ENCODE measurements at places on chromosomes 4 and X.

GRCh38 chr4:110793890-110794554 lies 171.1 kb upstream of the PITX2 start:
- DNase-seq: no peak

- DNase-seq: no peak
Measured at GRCh38 chr4:145818011-145818410, 120.6 kb downstream of the ZNF827 start.

DNA sequence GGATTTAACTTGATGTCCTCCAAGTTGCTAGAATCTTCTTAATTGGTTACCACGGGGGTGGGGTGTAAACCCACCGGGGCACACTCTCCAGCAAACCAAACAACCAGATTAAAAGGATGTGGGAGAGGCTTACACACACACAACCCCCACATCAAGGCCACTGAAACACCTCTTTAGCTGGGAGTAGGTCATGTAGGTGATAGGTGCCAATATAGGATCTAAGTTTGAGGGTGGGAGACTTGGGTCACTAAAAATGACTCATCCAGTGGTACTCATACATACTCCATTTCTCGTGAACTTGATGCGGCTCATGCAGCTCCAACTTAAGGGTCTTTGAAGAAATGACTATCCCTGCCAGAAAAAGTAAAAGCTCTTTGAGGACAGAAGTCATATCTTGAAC lies 20.5 kb upstream of the CD40LG start:
- DNase-seq: no peak

DNA sequence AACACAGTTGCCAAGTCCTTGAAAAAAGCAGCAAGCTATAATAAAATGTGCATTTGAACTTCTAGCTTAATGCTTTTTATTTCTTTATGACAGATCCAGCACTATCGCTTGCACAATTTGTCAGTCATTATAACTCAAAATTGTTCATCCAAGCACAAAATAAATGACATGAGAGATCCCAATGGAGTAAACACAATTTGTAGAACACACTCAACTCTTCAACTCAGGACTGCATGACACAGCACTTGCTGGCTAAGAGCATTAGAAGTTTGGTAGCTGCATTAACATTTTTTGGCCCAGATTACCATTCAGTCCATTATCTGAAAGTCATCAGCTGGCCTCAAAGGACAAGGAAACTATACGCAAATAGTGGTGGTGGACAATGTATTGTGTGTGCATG lies 530.1 kb downstream of the INPP4B start:
- DNase-seq: no peak

DNA sequence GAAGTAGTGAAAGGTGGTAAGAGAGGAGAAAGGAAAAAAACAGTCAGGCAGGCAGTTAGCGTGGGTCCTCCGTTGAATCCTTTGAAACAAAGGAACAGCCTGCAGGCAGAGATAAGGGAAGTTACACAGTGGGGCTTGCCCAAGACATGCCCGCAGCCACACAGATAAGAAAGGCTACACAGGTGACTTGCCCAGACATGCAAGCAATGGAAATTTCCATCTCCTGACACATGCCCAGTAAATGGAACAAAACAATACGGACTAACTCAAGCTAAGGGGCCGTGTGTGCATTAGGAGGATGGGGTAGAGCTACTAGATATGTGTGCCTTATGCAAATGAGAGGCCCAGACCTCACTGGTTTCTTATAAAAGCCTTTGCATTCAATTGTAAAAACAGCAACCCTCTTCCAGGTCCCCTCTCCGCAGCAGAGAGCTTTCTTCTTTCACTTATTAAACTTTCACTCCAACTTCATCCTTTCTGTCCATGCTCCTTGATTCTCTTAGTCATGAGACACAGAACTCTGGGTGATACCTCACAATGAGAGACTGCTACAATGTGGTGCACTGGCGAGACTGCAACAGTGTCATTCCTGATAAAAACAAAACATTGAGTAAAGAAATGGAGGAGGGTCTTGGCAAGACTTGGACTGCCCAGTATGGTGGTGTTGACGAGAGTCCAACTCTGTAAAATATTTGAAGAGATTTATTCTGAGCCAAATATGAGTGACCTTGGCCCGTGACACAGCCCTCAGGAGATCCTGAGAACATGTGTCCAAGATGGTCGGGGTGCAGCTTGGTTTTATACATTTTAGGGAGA lies 997.4 kb upstream of the PRKX start:
- DNase-seq: no peak

GRCh38 chr4:121960818-121961217 lies 9.0 kb upstream of the TRPC3 start:
- DNase-seq: no peak

GRCh38 chr4:47814618-47815295 lies 23.1 kb downstream of the CORIN start:
- no peak for DNase-seq

All from NCI-H1092 treated with DMSO at 0.1 percent for 48 hours (cell line).